Right ventricle myocardium inferior (tissue), 1 donor: ENCODE measurements at places on chromosomes 6 and 20. TPM values are rescaled to one million over a fixed set of nuclear protein-coding genes. Genes with fewer than 3 reads are reported as not detected.
A peak's percentile ranks its signal among the peaks of the same experiment; 100 is the strongest.

- DNase-seq = no peak
Measured at GRCh38 chr6:85115876-85116275, 334.0 kb upstream of the NT5E start.

Gene BTNL2
- not detected for total RNA-seq

DNA sequence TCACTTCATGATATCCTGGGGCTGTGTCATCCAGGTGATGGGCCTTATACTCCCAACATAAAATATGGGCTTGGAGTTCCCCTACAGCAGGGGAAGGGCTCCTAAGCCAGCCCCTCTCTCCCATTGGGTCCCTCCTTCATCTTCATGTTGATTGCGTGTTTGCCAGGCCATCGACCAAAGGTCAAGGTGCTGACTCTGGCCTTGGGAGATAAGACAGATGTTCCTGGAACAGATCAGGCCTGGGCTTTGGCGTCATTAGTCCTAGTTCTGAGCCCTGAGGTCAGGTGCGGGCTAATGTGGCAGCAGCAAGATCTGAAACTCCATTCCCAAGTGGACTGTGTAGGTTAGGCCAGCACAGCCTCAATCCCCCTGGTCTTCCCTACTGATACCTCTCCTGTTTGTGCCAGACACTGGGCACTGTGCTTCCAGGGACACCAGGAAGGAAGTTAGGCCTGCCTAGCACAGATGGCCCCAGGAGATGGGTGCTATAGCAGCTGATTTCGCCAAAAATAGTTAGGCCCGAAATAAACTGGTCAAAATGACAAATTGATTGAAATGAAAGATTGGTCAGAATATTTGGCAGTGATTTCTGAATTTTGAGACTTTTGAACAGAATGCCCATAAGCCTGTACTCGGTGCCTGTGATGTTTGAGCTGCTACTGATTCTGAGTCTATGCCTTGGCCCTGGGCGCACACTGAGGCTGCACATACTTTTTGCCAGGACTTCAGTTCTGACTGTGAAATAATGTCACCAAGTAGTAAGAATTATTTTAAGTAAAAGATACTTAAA lies 28.8 kb downstream of the EPB41L1 start:
- no peak for DNase-seq

DNA sequence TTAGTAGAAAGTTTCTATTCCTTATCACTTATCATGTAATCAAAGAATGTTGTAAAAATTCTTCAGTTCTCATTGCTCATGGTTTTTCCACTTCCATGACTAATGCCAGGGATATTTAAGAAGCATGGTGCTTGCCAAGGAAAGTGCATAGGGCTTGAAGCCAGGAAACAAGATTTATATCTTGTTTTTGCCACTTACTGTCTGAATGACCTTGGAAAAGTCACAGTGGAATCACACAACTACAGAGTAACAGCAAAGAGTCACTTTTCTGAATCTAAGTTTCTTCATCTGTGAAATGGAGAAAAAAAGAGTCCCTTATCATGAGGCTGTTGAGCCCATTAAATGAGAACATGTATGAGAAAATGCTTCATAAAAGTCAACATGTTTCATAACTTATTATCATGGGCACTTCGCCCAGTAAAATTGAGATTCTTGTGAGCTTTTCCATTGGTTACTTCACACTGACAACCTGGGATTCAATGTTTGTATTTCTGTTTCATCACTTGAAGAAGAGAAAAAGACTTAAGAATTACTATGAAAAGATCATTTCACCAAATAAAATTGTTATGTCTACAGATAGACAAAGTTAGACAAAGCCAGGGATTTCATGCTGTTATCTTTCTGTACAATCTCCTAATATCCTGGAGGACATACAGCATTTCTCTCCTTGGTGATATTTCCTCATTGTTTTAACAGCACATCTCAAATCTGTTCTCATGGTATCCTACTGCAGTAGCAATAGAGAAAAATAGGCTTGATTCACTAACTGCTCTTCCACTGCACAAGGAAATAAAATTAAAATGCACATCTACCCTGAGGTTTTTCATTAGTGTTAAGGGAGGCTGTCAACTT lies 7.6 kb upstream of the BMP5 start:
- no peak for DNase-seq

DNA sequence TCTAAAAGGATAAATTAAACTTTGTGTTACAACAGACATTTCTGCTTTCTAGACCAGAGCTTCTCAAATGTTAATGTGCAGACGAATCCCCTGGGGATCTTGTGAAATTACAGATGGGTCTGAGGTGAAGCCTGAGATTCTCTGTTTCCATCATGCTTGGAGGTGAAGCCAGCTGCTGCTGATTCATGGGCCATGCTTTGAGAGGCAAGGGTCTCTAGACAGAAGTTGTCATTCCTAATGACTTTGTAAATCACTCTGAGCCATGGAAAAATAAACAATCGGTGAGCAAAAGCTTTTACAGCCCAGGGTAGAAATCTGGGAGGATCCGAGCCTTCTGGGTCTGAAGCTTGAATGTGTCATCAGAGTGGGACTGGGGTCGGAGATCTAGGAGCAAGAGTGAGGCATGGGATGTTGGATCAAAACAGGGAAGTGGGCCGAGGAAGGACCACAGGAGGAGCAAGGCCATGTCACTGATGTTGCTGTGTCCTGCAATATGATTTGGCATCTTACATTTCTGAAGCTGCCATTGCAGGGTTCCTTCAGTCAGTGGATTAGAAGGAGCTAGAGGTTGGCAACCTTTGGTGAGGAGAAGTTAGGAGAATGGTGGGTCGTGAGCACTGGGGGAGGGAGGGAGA lies 77.3 kb downstream of the TRMT11 start:
- DNase-seq = no peak

DNA sequence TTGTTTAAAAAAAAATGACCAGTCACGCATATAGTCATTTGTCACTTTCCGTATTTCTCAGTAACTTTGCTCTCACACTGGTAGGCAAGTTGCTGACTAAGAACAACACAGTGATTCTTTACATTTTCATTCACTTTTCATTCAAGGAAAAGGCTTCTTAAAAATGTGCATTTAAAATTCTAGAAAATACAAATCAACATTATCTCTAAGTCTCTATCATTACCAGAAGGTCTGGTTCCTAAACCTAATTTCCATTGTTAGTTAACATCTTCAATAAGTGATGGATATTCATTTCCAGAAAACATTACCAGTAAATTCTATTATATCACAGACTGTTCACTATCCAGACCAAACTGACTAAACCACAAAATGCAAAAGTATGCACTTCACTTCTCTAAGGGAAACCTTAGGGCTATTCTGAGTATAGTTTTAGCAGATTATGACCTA lies 115.3 kb downstream of the AHI1 start:
- no peak for DNase-seq

DNA sequence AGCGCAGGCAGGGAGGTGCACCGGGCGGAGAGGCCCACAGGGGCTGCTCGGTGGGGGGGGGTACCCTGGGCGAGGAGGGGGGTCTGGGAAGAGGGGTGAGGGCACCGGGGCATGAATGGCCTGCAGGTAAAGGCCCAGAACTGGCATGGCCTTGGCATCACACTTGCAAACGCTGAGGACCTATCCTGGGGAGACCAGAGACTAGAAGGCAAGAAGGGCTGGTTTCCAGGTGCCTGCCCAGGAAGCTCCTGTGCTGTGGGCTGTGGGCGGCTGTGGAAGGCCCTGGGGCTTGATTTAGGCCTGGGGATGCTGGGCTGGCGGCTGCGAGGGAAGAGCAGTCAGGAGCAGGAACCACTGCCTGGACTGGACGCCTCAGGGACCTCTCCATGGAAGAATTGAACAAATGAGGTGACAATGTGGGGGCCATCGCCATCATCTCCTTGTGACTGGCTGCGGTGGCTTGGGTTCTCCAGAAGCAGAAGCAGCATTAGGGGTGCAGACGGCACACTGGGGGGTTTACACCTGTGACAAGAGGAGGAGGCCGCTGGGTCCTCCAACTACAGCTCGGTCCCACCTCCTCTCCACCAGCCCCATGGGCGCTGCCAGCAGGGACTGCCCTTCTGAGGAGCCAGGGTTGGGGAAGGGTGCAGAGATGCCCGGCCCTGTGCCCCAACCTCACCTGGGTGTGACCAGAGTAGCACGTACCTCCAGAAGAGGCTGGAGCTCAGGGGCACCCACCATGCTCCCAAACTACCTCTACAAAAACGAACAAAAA lies 32.1 kb upstream of the IRF4 start:
- peak; percentile 70 for DNase-seq

- no peak for DNase-seq
Measured at GRCh38 chr6:69867639-69867976, 1.3 kb downstream of the COL19A1 start.

GRCh38 chr6:122610690-122611455 lies 668 bp downstream of the PKIB start:
- peak; percentile 74 for DNase-seq

Gene LY86
- total RNA-seq = 1.1 TPM

DNA sequence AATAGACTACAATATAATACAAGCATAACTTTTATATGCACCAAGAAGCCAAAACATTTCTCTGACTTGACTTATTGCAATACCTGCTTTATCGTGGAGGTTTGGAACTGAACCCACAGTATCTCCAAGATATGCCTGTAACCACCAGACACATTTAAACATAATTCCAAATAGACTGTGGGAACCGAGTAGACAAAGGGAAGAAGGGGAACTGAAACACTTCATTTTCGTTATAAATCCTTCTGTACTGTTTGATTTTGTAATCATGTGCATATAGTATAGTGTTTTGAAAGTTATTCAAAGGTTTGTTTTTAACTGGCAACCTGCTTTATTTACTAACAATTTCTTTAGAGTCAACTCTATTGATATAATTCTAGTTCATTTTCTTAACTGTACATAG lies 154.9 kb upstream of the BEND6 start:
- no peak for DNase-seq

Gene EYA2
- 1.5 TPM for total RNA-seq

- no peak for DNase-seq
Measured at GRCh38 chr6:73710470-73710869, 14.5 kb downstream of the CD109 start.

GRCh38 chr6:43454290-43454695 lies 1.1 kb downstream of the DLK2 start:
- no peak for DNase-seq

- DNase-seq = no peak
Measured at GRCh38 chr20:57481281-57481711, 43.6 kb downstream of the CTCFL start.

- no peak for DNase-seq
Measured at GRCh38 chr6:130848945-130849344, 21.7 kb downstream of the SMLR1 start.

- DNase-seq = no peak
Measured at GRCh38 chr6:155980768-155981079, 525.1 kb upstream of the NOX3 start.

- DNase-seq = peak; percentile 89
Measured at GRCh38 chr6:31186052-31186734, 15.7 kb upstream of the POU5F1 start.

- DNase-seq = no peak
Measured at GRCh38 chr6:38843798-38844197, 128.7 kb downstream of the DNAH8 start.

DNA sequence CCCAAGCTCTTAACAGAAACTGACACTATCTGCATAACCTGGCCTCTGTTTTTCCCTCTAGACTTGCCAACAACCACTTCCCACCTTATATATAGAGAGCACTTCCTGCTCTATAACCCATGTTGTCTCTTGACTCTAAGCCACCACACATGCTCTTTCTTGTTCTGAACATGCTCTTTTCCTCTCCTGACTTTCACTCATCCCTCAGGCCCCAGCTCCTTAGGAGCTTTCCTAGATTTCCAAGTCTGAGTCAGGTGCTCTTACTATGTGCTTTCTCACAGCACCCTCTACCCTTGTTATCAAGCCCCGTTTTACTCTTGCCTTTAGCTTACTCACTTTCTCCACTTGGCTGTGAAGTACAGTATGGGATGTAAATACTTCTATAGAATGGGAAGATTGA lies 143.9 kb upstream of the EYA4 start:
- DNase-seq = no peak

Gene HDGFL1
- total RNA-seq = not detected

GRCh38 chr6:132213732-132214131 lies 187.5 kb downstream of the MOXD1 start:
- DNase-seq = no peak

GRCh38 chr20:39554341-39554740 lies 592.2 kb downstream of the DHX35 start:
- no peak for DNase-seq

DNA sequence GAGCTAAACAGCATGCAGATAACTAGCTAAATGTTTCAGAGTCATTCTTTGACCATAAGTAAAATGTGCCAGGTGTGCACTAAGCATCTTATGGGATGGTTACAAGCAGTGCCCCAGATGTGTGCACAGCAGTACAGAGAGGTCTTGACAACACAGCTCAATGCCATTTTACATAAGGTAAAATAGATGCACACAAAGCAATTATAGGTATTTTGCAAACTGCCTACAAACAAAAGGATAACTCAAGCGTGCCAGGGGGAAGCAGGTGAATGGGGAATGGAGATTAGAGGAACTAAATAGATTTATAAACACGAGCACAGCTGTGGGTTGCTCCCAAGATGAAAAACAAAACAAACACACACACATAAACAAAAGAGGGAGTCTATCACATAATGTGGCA lies 64.8 kb downstream of the SLC2A10 start:
- no peak for DNase-seq

Gene GSTA2
- not detected for total RNA-seq

DNA sequence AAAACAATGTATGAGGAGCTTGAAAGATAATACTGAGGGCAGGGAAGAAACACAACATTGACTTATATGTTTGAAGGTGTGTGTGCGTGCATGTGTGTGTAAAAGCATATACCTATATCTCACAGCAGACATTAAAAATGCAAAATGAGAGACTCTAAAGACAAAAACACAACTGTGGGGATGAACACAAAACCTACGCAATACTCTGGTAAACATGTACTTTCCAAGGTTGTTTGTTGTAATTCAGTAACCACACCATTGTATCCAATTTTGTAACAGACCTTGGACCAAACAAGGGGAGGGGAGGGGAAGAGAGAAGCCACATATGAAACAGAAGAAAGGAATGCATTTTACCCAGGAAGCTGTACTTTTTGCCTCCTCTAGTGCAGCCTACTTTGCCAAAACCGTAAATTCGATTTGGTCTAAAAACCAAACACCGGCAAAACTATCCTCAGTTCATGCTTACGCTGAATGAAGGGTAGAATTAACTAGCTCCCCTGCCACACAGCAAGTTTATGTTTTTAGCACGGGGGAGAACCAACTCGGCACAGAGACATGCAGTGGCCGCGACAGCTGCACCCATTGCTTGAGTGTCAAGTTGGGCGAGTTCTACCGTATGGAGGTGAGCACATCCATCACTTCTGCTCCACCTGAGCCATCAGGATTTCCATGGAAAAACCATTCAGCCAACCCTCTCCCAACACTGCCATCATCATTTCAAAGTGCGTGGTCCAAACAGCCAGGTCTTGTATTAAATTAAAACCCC lies 50.0 kb downstream of the CNKSR3 start:
- DNase-seq = no peak

Gene PPP1R3G
- 13.1 TPM for total RNA-seq
